NCI-H1092 (cell line): ENCODE measurements at places on chromosomes 5 and 9.
A peak's percentile ranks its signal among the peaks of the same experiment; 100 is the strongest.

DNA sequence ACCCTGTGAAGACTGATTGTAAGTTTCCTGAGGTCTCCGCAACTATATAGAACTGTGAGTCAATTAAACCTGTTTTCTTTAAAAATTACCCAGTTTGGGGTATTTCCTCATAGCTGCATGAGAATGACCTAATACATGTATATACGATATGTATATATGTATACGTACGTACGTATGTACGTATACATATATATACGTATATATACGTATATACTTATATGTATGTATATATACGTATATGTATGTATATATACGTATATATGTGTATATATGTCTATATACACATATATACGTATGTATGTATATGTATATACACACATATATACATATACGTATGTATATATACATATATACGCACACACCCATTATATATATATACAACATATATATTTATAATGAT, 1153.0 kb upstream of the CDH18 start:
- DNase-seq, result no peak

GRCh38 chr9:92527291-92527828, 8.4 kb downstream of the ECM2 start:
- no peak for DNase-seq

DNA sequence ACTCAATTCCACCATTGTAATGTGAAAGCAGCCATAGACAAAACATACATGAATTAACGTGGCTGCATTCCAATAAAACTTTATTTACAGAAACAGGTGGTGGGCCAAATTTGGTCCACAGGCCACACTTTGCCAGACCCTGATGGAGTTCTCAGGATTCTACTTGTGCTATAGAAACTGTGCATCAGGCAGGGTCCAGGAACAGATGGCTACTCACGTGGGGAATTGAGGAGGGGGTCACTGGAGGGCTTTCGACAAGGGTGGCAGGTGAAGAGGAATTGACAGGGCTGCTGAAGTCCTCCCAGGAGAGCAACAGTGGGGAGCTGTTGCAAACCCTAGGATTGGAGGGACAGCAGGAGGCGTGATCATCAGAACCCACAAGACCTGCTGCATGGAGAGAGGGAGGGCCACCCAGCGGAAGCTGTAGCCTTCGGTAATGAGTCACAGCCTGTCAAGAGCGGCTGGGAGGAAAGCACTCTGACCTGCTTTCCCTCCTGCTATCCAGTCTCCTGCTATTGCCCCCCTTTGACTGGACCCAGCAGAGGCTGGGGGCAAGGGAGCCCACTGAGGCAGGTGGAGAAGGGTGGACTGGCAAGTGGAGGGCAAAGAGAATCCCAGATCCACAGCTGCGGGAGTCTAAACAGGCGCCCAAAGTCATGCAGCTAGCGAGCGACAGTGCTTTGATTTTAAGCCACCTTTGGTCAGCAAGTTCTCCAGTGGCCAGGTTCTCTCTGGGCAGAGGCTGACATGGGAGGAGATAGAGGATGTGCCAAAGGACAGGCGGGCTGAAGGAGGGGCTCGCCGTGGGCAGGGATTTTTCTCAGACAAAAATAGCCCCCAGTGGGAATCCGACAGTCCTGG, 138.3 kb upstream of the SMIM23 start:
- no peak for DNase-seq

DNA sequence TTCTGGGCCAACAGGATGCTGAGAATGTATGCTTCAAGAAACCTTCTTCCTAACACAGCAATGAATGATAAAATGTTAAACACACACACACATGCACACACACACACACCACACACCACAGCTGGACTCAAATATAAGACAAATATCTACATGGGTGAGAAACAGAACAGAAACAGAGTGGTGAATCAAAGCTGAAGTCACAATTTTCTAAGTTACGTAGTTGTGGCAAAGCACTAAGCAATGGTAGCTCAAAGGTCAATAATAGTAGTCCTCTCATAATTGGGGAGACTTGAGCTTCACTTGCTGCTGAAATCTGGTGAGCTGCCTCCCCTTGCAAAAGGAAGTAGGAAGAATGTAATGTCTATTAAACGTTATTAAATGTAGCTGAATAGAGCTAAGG, 33.7 kb upstream of the ITGA1 start:
- no peak for DNase-seq

DNA sequence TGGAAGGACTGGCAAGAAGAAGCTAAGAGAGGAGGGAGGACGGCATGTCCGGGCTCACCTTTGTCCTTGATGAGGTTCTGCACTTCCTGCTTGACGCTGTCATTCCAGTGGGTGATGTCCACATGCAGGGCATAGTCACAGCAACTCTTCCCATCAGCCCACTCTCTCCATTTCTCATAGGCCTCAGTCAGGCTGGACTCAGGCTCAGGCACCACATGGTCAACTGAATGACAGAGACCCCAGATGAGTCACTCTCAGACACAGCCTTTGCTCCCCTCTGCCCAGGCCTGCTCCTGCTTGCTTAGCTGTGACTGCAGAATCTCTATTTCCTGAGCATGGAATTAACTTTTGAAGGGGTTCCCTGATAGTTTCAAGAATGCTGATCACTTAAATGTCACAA, 94.2 kb downstream of the DPYSL3 start:
- no peak for DNase-seq

DNA sequence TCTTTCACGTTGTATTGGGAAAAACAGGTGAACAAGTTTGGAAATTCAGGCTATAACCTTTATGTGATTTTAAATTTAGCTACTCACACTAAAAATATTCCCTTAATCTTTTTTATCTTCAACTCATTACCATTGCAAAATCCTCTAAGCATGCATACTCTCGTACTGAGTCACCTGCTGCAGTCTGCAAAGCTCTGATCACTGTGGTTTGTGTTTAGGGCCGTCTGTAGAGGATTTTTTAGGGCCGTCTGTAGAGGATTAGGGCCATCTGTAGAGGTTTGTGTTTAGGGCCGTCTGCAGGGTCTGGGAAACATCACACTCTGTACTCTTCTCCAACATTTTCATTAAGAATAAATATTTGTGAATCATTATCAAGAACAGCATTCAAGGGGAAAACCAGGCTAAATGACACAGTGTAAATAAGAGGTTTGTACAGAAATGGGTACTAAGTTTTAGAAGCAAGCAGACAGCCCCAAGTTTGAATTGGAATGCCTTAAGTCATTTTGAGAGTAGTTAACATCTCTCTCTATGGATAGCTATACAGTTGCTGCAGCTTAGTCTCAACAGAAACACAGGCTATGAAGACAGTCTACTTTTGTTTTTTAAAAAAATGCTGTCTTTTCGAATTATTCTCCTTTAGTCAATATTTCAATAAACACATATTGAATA, 155.0 kb upstream of the TSLP start:
- no peak for DNase-seq

- DNase-seq, result no peak
Observed at GRCh38 chr5:115487756-115488155, 56.8 kb downstream of the FEM1C start.

DNA sequence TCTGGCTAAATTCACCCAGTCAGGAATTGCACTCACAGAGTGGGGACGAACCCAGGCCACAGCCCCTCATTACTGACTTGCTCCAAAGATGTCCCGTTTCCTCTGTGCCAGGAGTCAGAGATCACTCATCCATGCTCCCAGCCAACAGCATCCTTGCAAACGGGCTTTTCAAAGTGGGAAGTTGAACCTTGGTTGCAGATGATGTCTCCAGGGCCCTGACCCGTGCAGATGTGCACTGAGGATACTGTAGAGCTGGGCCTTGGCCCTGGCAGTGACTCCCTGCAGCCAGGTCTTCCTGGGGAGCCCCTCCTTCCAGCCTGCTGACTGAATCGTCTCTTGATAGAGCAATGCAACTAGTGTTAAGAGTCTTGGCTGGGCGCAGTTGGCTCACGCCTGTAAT, 22.3 kb downstream of the TCF7 start:
- no peak for DNase-seq

- no peak for DNase-seq
Observed at GRCh38 chr5:27773166-27773565, 734.8 kb upstream of the CDH9 start.

- DNase-seq, result no peak
Observed at GRCh38 chr5:19496056-19496455, 491.9 kb downstream of the CDH18 start.

- no peak for DNase-seq
Observed at GRCh38 chr5:136810261-136810801, 445.0 kb upstream of the TRPC7 start.

DNA sequence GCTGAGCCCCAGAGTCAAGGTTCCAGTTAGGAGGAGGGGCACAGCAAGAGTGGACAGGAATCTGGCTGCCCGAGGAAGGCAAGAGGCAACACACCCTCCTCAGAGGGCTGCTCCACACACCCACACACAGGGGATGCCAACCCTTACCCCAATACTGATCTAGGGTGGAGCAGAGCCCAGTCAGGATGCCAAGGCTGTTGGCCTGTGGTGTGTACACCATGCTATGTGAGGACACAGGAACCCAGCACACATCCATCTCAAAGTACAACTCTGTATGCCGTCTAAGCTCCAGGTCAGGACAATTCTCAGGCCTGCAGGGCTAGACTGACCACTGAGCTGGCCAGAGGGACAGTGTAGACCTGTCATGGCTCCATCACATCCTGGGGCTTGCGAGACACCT, 2.6 kb downstream of the SEPTIN8 start:
- DNase-seq, result no peak

GRCh38 chr9:127751269-127752054, 16.4 kb upstream of the TOR2A start:
- no peak for DNase-seq

- DNase-seq, result no peak
Observed at GRCh38 chr5:29296548-29296947, 1896.9 kb upstream of the CDH6 start.

DNA sequence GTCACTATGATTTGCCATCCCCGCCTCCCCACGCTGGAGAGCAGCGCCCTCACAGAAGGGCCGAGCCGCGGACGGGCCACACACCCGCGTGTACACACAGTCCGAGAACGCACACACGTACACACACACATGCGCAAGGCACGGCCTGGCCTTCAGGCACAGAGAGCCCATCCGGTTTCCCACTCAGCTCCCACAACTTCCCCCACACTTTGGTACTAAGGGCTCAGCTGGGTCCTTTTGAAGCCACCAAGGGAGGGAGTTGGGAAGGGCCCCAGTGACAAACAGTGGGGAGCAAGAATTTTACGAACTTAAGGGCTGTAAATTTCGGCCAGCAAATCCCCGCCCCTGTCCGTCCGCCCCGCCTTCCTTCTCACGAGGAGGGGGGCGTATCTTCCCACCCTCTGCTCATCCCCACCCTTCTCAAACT, 133.3 kb upstream of the HAND1 start:
- DNase-seq, result no peak

DNA sequence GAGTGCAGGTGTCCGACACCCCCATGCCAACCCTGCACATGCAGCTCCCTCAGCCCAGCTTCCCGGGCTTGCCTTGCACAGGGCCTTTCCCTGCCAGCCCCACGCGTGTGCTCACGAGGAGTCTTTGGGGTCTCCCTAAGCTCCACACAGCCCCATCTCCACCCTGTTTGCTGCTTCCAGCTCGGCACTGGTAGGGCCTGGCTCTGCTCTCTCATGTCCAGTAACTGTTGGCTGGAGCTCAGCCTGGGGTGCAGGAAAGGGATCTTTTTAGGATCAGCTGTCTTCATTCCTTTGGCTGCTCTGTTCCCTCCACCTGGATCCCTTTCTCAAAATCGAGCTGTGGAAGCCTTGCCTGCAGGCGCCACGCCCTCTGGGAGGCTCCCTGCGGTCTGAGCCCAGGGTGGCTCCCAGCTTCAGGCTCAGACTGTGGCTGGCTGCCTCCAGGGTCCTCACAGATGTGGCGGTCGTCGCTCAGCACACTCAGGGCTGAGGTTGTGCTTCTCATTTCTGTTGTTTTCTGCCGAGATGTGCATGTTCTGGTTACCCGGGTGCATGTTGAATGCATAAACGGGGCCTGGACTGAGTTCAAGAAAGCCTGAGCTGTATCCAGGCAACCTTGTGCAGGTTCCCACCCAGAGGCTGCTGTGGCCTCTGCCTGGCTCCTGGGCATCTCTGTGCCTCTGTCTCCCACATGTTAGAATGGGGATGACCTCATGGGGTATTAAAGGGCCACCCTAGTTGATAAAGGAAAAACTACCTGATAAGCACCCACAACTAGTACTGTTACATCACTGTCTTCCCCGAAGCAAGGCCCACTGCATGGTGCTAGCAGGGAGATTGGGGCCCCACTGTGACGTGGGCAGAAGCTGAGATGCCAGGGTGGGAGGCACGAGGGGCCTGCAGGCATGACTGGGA, 4.3 kb downstream of the CACNA1B start:
- DNase-seq, result no peak

DNA sequence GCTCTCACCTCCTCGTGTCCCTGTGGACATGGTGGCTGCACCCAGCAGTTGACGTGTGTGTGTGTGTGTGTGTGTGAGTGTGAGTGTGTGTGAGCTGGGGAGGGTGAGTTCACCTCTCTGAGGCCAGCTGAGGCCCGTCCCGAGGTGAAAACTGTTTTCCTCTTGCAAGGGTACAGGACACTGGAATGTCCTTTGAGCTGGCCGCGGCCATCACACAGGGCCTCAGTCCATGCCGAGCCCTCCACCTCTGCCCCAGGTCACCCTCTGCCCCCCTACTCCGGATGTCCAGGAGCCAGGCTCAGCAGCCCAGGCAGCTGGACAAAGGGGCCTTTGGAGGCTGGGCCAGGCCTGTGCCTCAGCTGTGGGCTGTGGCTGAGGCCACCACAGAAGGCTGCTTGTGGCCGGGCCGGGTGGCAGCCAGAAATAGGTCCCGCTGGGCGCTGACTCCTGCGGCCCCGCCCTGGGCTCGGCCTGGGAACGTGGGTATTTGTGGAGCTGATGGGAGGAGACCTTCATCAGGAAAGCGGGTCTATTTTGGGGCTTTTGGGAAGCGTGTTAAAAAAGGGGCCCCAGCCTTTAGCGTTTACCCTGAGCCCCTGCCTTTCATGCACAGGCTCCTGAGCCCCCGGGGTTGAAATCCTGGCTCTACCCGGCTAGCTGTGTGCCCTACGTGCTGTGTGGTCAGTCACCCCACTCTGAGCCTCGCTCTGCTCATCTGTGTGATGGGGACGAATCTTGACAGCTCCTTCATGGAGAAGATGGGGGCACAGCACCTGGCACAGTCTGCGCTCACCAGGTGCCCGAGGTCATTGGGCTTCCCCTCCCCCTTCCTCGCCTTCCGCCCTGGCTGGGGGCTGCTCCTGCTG, 75.1 kb upstream of the IER5L start:
- DNase-seq, result no peak

GRCh38 chr5:108148715-108149139, 233.2 kb downstream of the FBXL17 start:
- DNase-seq, result peak; percentile 0

GRCh38 chr5:124373883-124374282, 372.6 kb downstream of the ZNF608 start:
- no peak for DNase-seq

DNA sequence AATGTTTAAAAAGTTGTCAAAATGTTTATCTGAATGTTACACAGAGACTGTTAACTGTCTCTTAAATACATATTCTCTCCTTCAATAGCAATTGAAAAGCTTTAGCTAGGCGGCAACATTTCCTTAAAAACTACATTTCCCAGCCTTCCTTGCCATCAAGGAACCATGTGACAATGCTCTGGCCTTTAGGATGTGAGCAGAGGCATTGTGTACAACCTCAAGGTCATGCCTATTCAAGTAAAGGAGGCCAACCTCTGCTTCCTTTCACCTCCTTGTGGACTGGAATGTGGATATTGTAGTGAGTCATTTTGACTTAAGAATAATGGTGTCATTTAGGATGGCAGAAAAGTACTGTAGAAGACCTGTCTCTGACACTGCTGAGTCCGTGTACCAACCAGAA, 23.7 kb upstream of the MROH2B start:
- DNase-seq, result no peak
